ENCODE measurements at places on chromosomes 2 and 18.

GRCh38 chr2:54895730-54896129 is 154.5 kb downstream of the RTN4 start:
- DNase-seq: no peak

DNA sequence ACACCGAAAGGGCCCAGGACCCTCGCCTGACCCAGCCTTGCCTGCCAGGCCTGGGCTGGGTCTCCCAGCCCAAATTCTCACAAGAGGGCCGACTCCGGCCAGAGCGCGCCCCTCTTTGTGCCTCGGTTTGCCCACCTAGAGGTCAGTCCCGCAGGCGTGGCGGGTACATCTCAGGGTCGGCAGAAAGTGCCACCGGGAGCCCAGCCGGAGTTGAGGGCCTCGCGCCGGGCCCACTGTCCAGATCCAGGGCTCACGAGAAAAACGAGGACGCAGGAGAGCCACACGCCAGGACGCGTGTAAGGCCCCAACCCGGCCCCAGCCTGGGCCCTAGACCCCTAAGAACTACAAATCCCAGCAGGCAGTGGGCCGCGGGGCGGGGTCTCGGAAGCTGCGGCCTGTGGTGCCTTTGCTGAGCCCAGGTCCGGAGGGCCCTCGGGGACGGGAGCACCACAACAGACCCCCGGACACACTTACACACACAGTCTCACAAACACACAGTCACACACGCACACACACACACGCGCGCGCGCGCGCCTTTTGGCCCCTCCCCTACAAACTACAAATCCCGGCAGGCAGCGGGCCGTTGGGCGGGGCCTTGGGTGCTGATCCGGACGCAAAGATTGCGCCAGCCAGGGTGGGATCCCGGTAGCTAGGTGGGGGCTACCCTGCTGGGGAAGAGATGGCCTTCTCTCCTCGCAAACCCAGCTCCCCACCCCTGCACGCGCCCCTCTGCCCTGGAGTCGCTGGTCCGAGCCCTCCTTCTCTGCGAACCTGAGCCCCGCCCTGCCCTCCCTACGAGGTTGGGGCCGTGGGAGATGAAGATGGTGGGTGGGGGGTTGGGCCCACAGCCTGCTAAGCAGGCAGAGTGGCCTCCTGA is at the start of gene SH2D6:
Gene SH2D6 (plus strand): TSS at position 583 of the 877 bp plus-strand sequence. CDS start 10,752 bp downstream, outside the sequence.
- no peak for DNase-seq

DNA sequence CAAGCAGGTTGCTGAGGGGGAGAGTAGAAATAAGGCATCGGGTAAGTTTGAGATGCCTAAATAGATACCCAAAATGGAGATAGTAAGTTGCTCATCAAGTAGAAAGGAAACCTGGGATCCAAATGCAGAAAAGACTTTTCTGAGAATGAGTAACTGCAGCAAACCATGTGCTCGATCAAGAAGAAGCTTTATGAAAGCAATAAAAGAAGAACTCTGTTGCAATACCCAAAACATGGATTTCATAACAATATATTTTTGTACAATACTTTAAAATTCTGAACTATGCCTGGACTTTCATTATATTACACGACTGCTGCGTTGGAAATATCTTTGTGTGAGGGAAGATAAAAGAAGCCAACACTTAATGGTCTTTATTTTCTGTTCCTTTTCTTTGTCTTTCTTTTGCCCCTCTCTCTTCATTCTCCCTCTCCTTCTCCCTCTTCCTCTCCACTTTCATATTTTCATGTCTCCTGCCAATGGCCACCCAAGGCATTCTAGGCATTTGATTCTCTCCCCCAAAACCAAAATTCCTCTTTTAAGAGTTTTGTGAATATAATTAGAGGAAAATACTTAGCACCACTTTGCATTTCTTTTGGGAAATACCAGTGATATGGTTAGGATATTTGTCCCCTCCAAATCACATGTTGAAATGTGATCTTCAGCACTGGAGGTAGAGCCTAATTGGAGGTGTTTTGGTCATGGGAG is 257.6 kb downstream of the MREG start:
- DNase-seq: peak; percentile 66

GRCh38 chr18:58535340-58536201 is 93.3 kb downstream of the ALPK2 start:
- no peak for DNase-seq

DNA sequence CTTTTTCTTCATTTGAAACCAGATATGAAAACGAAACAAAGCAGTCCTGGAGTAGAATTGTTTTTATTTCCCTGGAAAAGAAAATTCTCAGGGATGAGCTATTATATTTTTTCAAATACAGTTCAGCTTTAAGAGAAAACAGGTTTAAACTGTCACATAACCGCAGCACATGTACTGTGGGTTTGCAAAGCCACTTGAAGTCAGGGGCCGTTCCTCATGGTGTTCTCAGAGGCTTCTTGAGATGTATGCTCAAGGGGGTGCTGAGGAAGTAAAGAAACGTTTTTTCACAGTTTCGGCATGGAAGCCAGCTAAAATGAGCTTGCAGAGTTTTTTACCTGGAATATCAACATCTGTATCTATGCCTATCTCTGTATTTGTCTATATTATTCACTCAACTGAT is 225.3 kb downstream of the MC4R start:
- no peak for DNase-seq

DNA sequence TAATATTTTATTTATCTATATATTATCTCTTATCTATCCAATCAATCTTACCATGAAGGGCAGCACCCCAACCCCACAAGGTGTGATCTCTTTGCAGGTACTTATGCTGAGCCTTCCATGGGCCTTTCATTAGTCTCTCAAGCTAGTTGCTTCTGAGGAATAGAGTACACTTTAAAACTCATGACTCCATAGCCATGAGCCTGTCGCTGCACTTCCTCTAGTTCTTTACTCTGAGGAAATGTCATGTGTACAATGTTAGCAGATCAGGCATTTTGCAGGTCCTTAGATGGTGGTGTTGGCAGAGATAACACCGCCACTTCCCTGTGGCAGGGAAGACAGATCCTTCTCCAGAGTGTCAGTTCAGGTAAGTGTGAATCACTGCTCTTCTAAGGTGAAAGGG is 29.5 kb upstream of the STAT4 start:
- no peak for DNase-seq

DNA sequence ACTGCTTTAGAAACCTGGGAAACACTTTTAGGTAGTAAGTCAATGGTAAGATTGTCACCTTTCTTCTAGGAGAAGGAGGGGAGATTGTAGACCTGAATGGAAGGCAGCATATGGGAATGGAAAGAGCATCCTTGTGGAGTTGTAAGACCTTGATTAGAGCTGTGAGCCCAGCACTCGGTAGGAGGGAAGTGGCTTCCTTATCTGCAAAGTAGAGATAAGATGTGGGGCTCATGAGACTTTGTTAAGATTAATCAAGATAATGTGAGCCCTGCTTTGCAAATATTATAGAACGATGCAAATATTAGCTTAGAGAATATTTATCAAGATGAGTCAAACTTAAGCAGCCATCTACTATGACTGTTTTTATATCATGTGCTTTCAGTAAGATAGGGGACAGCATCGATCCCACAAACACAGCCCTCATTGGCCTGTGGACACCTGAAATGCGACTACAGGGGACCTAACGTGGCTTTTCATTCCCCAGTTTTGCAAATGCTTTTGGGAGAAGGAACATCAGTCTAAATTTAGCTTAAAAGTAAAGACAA is 243.7 kb downstream of the LTBP1 start:
- DNase-seq: no peak

DNA sequence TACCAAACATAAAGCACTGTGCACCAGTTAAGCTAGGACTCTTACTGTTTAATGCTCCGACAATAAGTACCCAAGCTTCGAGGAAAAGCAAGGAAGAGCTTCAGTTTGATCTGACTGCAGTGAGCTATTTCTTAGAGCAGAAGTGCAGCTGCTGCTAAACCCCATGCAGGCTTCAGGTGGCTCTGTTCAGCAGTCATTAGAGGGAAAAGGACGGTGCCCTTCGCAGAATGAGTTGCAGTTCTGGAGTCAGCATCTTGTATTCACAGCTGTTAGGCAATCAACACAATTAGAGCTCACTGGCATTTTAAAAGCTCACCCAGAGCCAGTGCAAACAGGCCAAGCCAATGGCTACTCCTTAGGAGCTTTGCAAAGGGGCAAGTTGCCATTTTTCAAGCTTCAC is 1.5 kb upstream of the CERKL start:
- no peak for DNase-seq

DNA sequence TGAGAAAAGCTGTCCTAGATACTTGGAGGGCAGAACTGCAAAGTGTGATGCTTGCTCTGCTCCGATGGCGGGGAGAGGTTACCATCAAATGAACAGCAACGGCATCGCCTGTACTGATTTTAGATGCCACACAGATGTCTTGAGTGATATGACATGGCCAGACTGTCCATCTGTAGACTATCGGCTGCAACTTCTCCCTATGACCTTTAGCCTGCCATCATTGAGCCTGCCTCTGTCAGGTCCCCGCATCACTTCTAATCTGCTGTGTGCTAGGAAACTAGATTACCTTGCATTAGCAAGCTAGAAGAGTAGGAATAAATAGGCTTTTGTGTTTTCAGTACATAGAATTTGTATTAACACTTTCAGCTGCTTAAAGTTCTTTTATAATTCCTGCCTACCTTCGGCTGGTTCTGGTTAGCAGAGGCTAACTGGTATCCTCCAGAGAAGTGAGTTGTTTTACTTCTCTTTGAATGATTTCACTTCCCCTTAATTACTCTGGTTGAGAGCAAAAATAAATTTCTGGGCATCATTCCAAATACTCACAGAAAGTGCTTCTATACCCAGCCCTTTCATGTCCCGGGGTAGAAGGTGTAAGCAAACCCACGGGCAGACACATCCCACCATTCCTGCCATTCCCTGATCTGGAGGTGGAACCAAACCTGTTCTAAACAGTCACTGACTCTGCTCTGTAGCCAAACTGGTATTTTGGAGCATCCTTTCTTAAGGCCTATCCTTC is 24.0 kb downstream of the GAREM2 start:
- DNase-seq: no peak

All from GM04503 (cell line).